Urinary bladder (tissue), 4 donors: ENCODE measurements at places on chromosomes 1 and 21. TPM values are rescaled to one million over a fixed set of nuclear protein-coding genes. Genes with fewer than 3 reads are reported as not detected.

FAAH gene
- 6.9 TPM for total RNA-seq

TFF3 gene
- total RNA-seq = 6.8 TPM

HOOK1 gene
- total RNA-seq = 8.6 TPM

OBSCN gene
- total RNA-seq = 29.1 TPM

KDF1 gene
- total RNA-seq = 2.3 TPM

TMEM54 gene
- total RNA-seq = 12.8 TPM

RASSF5 gene
- total RNA-seq = 8.9 TPM

PGM1 gene
- total RNA-seq = 61.4 TPM

ZNF683 gene
- not detected for total RNA-seq

NHLH2 gene
- not detected for total RNA-seq

OR14I1 gene
- not detected for total RNA-seq

FCRL6 gene
- total RNA-seq = not detected

IVL gene
- total RNA-seq = 2.7 TPM

FCRL3 gene
- total RNA-seq = 0.05 TPM

WDR64 gene
- total RNA-seq = not detected

UHMK1 gene
- 58.2 TPM for total RNA-seq

PRKAA2 gene
- total RNA-seq = 19.5 TPM

RSPO1 gene
- 0.21 TPM for total RNA-seq

ATF3 gene
- 20.2 TPM for total RNA-seq

DMBX1 gene
- total RNA-seq = not detected

TNFRSF18 gene
- not detected for total RNA-seq

GIPC2 gene
- 4.4 TPM for total RNA-seq

SPATA46 gene
- not detected for total RNA-seq

SMCP gene
- not detected for total RNA-seq

MEGF6 gene
- total RNA-seq = 14.5 TPM

PALMD gene
- total RNA-seq = 21.1 TPM

YOD1 gene
- total RNA-seq = 18.1 TPM

TNFRSF4 gene
- 0.48 TPM for total RNA-seq

SAMD11 gene
- 18.1 TPM for total RNA-seq

OTUD3 gene
- total RNA-seq = 11.8 TPM

ATAD3B gene
- 11.3 TPM for total RNA-seq

HTR6 gene
- total RNA-seq = not detected

LORICRIN gene
- not detected for total RNA-seq

PTPN22 gene
- total RNA-seq = 2.3 TPM

ITLN1 gene
- 3.4 TPM for total RNA-seq

LRRC3 gene
- 1.5 TPM for total RNA-seq

HES5 gene
- total RNA-seq = 2.5 TPM

EXO1 gene
- total RNA-seq = 7.9 TPM

IL20 gene
- total RNA-seq = not detected

KCNK2 gene
- total RNA-seq = 3.3 TPM

DYNLT5 gene
- 6.8 TPM for total RNA-seq
